ENCODE measurements at places on chromosomes 2 and 18.

- DNase-seq = no peak
These were observed 447.7 kb upstream of the FANCL start for GRCh38 chr2:58688813-58689212.

GRCh38 chr18:51054764-51055163 is 24.8 kb downstream of the SMAD4 start:
- no peak for DNase-seq

GRCh38 chr2:21011453-21011852 is 32.4 kb downstream of the APOB start:
- no peak for DNase-seq

DNA sequence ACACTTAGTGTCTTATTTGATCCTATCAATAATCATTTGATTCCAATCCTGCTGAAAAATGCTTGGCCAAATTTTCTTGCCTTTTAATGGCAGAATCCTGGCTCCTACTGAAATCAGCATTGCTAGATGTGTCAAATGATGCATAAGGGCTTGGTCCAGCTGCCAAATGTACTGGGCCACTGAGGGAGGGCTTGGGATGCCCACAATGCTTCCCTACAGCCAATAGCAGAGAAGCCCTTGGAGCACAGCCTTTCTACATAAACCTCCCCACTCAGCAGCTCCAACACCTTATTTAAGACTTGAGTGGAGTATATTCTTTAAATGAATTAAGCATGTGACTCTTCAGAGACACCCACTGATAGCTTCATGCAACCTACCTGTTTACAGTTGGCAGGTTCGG is 3.6 kb downstream of the ALK start:
- DNase-seq = no peak

DNA sequence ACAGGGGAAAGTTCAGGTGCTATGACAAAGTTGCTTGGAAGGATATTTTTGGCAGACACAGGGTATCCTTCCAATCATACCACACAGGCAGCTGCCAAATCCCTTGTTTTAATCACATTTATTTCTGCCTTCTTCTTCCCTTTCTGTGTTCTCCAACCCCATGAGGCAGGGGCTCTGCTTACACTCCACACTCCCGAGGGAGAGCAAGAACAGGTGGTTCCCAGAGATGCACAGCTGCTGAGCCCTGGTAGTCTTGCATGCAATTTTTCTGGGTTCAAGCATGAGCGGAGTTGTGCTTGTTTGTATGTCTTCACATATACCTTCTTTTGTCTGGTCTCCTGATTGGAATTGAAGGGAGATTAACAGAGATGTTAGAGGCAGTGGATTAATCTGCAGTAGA is 251.7 kb upstream of the ST6GAL2 start:
- no peak for DNase-seq

DNA sequence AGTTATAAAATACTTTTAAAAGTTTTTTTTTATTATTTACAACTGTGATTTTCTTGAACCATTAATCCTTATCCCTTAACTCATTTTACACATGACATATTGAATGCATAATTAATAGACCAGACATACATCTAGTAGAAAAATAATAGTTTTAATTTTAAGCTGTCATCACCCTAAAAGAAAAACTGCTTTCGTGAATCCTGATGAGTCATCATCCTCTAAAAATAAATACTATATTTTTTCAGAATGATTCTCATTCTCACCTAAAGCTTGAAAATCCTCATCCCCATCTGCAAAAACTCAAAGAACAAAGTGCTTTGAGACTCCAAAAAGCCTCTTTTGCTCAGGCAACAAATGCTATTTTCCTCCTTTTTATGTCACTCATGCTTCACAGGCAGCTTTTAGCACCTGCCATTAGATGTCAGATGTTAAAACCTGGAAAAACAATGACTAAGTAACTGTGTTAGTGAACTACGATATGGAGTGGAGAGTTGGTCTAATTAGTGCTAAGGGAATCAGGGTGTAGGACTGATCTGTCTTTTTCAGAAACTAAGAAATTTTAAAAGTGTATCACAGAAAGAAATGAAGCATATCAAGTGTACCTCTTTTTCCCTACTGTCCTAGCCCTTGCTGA is 297.6 kb downstream of the TMX3 start:
- no peak for DNase-seq

All from amygdala (tissue), 56 donors.